ENCODE measurements at places on chromosomes 7 and 10.

DNA sequence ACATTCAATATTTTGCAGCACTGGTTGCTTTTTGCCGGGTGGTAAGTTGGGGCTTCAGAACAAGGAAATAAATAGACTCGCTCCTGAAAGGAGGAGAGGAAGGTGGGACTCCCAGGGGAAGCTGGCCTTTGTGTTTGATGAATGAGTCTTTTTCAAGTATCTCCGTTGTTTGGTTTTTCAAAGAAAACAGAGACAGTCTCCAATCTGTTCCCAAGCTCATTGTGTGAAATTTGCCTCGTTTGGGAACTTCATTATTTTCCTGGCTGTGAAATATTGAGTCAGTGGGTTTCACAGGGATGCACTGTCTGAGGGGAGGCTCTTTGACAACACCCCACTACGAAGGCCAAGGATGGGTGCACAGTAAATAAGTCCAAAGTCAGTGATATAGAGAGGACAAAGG, 38.7 kb upstream of the KIAA1217 start:
- DNase-seq = no peak

DNA sequence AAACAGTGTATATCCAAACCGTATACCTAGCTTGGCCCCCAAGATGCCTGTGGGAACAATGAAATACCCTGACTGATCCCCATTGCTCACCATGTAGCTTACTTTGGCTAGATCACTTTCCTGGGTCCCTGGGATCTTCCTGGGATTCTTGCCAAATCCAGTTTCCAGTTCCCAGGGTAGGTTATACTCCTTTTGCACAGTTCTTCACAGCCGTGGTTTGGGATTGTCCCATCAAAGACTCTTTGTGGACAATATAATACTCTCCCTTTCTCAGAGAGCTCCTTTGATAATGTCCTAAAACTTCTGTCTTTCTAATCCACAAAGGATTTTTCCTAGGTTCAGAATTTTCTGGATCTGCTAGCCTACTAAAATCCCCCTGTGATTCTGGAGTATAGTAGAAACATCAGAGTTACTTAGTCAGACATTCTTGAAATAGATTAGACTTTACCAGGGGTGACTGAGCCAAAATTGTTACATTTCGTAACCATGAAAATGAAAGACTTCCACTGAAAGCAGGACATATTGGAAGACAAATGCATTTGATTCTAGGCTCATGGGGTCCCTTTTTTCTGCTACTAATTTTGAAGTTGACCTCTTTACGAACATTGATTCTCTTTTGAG, 388.3 kb upstream of the ETV1 start:
- no peak for DNase-seq

DNA sequence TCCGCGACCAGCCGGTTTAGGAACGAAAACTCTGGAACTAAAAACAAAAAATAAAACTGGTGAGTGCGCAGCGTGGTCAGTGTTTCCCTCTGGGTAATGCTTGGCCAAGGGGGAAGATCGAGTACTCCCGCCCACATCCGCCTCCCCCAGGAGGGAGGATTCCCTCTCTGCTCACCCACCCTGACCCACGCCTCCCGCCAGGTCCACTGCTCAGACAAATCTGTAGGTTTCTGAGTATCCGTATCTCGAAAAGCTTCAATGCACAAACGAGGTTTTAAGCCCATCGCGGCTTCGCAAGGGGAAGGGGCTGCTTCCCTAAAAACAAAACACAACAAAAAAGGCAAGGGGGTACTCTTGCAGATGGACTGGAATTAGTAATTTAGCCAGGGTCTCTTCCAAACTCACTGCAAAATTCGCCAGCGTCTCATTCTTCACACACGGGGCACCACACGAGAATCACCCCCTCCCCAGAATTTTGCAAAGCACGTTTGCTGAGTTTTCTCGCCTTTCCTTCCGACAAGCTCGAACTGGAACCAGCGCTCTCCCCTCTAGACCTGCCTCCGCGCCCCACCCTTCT, 75.2 kb downstream of the INSIG1 start:
- DNase-seq = no peak

GRCh38 chr7:46281071-46281470, 360.0 kb upstream of the IGFBP3 start:
- no peak for DNase-seq

DNA sequence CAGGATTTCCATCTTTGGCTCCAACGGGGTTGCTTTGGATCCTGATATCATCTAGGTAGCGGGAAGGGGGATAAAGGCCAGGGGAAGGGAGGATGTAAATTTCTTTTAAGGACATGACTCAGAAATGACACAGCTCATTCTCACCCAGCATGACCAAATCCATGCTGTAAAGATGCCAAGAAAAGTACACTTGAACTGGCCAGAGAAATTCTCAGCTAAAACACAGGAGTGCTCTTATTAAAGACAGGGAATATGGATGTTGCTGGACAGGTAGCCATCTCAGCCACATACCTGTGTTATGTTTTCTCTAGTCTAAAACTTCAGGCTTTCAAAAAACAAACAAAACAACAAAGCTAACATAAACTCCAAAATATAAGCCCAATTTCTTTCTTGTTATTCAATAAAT, 68.3 kb downstream of the NAMPT start:
- no peak for DNase-seq

DNA sequence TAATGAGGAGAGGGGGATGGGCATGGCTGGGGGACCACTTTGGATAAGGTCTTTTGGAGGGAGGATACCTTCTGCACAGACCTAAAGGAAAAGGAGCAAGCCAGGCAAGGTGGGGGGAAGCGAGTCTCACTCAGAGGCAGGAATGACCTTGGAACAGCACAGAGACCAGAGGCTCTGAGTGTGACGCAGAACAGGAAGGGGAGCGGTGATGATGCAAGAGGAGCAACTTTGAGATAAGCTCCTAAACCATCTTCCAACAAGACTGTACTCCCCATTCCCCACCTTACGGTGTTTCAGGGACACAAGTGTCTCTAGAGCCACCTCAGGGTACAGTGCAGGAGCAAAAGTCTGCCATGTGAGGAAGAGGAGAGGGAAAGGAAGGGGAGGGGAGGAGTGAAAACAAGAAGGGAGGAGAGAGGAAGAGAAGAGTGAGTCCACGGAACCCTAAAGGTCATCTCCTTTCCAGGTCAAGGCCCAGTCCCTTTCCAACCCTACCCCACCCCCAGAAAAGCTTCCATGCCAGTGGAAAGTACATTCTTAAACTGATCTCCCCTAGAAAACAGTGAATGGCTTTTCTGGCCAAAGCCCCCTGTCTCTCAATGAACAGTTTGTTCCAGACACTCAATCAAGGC, 54.1 kb downstream of the JAZF1 start:
- no peak for DNase-seq

- DNase-seq = peak; percentile 43
These were observed 11.7 kb downstream of the CPA5 start for GRCh38 chr7:130356121-130356875.

DNA sequence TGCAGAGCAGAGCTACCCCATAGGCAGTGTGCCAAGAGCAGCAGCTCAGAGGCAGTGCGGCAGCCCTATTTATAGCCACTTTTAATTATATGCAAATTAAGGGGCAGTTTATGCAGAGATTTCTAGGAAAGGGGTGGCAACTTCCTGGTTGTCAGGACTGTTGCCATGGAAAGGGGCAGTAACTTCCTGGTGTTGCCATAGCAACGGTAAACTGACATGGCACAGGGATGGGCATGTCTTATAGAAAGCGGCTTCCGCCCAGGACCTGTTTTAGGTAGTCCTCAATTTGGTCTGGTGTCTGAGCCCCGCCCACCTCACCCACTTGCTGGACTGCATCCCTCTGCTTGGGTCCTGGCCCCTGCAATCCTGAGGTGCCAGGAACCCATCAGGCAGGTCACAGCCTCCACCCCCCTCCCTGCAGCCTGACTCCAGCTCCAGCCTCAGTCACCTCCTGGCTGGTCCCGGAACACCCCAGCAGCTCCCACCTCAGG, 115.8 kb downstream of the TMEM130 start:
- no peak for DNase-seq

- DNase-seq = no peak
These were observed 5.7 kb downstream of the PPIF start for GRCh38 chr10:79353000-79353406.

GRCh38 chr7:96530786-96531185, 178.9 kb downstream of the SEM1 start:
- DNase-seq = no peak

DNA sequence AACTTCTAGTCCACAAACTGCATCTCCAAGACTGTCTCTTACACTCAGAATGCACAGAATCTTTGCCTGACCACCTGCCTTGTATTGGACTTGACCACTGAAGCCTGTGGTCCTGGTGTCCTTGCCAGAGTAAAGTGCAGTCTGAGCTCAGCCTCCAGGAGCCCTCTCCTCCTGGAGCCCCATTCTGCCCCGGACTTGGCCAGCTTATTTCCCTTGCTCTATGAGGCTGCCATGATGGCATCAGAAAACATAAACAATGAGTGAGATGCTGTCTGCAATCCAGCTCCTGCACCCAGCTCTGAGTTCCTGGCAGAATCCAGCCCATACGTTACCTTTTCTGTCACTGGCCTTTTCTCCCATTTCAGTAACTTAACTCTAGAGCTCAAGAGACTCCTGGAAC, 494.6 kb downstream of the PLXNA4 start:
- DNase-seq = no peak

- no peak for DNase-seq
These were observed 437.1 kb downstream of the HTR7 start for GRCh38 chr10:90420637-90421318.

GRCh38 chr10:62597226-62597625, 207.3 kb upstream of the ADO start:
- no peak for DNase-seq

DNA sequence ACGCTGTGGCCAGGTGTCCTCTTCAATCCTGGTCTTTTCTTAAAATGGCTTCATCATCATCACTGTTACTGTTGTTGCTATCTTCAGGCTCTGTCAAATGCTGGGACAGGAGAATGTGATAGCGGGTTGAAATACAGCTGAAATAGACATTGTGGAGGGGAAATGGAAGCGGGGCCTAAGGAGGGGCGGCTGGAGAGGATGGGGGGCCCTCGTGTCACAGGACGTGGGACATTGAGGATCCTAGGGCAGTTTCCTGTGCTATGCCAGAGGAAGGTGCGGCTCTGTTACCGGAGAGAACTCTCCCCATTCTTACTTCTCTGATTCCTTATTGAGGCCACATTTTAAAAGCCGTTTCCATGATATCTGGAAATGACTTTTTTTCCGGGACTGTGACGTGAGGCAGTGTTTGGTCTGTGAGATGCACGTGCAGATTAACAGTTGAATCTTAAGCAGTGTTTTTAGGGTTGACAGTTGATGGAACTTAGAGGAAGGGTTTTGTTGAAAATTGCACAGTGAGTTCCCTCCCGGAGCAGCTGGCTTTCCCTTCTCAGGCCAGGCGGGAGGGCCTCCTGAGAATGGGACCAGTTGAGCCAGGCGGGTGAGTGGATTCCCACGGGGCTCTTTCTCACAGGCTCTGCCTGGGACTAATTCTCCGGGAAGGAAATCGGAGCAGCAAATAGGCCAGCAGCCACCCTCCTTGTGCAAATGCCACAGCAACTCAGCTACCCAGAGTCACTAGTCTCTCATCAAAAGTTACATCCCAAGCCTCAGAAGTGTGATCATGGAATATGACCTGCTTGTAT, 125.2 kb downstream of the TACC2 start:
- DNase-seq = no peak

DNA sequence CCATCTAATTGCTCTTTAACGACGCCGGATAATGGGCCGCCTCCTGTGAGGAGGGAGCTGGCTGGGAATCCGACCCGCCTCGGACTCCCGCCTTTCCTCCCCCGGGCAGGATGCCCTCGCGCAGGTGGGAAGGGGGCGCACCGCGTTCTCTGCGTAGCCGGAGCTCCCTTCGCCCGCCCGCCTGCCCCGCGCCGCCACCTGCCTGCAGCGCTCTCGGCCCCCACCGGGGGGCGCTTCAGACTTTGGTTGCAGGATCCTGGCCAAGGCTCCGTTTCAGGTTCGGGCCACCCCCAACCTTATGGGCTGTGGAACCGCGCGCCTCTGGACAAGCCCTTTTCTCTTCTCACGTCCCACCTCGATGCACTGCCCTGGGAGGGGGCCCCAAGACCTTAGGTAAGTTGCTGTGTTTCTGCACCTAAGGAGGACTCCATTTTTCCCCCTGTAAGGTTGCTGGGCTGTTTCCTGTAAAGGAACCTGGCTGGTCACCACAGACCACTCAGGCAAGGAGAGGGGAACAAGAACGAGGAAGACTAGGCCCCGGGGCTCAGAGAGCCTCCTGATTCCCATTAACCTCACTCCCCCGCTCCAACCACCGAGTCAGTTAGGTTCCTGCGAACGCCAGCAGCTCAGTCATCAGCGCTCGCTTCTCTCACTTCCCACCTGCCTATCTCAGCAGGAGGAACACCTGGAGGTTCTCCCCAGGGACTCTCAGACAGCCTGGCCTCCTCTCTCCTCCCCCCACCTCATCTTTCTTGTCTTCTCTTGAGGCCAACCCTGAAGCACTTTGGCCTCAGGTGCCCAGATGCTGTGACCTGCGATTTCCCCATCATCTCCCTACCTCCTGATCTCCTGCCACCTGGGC, 11.3 kb upstream of the KAZALD1 start:
- DNase-seq = no peak

DNA sequence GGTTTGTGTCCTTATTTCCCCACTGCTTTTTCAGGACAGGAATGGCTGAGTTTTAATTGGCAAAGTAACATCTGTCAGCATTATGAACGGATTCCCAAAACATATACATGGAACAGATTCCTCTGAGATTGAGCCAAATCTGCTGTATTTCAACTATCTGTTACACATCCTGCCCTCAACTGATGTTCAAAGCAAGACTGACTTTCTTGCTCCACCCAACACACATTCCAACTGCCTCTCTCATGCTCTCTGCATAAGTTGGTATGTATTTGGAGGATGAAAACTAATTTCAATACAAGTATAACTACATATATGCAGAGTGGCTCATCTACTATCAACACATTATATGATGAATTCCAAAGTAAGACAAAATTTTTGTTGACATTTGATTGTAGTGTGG, 342.2 kb downstream of the GATA3 start:
- DNase-seq = no peak

DNA sequence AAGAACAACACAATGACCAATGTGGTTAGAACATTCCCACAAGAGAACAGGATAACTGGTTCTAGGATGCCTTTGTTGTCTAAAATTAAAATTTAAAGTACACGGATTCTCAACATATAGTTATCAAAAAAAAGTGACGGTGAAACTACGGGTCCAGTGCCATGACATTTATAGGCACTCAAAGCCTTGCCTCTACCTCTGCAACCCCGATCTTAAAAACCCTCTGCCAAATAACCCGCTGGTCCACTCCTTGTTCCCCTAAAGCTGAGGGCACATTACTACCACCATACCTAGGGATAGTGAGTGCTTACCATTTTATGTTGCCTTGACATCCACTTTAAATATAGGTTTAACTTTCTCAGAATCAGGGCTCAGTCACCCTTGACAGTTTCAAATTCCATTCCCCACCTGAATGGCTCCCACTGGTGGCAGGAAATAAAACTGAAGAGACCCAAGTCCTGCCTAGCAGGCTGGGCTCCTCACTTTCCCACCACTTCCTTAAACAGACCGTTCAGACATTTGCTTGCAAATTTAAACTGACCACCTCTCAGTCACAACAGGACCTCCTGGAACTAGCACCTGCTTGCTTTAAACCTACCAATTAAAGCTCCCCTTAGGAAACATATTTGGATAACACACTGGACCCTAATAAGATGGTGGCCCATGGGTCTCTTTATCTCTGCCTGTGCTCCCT, 169.9 kb upstream of the ASAH2 start:
- DNase-seq = no peak

Measured in GOT3 (cell line).